ENCODE measurements at places on chromosomes 4 and X.
A peak's percentile ranks its signal among the peaks of the same experiment; 100 is the strongest.

DNA sequence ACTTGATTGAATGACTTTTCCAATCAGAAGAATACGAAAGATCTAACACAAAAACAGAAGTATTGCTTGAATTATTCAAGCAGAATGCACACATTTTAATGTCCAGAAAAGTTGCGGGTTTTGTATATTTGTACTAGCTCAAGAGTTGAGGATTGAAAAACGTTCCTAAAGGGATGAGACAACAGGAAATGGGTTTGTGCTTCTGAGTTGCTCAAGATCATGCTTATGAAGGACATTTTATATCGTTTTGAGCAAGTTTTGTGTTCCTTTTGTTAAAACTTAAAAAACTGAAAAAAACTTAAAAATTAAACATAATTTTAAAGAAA is 353 bp upstream of the SMIM10 start:
- no peak for DNase-seq

DNA sequence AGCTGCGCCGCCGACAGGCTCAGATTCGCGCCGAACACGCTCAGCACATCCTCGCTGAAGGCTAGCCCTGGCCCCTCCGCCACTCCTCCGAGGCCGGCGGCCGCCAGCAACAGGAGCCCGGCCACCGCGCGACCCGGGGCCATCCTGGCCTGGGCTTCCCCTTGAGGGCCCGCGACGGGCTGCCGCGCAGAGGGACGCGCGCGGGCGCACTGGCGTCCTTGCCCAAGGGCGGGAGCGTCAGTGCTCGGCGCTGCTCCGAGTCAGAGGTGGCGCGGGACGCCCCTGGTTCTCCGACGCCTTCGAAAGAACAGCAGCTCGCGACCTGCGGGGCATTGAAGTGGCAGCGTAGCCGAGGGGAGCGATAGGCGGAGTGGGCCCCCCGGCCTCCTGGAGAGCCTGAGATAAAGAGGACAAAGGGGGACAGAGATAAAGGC is 745 bp downstream of the SLC39A8 start:
- DNase-seq: no peak

DNA sequence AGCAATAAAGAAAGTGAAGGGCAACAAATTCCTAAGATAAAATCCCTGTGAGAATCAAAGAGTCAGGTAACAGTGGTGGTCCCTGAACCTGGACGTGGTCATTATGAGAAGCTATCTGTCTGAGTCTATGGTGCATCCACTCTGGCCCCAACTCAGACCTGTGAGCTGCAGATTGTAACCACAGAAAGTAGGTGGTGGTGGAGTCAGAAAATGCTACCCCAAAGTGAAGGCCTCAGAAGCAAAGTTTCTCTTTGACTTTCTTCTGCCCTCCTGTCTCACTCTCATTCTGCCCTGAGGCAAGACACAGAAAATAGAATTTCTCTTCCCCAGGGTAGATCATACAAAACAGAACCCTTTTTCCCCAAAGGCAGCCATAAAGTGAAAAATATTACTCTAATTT is 84.1 kb upstream of the NEIL3 start:
- no peak for DNase-seq

DNA sequence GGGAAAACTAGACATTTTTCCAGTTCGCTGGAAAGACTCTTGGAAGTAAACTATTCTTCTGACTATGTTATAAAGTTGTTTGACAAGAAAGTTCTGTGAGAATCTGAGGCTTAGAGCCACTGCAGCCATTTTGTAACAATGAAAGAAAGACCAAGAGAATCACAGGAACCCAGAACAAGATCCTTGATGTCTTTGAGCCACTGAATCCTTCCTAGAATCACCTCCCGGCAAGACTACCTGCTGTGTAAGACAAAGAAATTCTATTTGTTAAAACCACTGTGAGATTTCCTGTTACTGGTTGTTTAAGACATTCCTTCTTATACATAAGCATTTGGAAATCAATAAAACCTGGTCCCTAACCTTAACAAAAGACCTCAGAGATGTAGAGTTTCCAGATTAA is 175.7 kb upstream of the RASGEF1B start:
- no peak for DNase-seq

GRCh38 chr4:137451172-137451825 is 81.0 kb downstream of the PCDH18 start:
- no peak for DNase-seq

GRCh38 chrX:49197543-49198087 is 2.4 kb downstream of the SYP start:
- no peak for DNase-seq

DNA sequence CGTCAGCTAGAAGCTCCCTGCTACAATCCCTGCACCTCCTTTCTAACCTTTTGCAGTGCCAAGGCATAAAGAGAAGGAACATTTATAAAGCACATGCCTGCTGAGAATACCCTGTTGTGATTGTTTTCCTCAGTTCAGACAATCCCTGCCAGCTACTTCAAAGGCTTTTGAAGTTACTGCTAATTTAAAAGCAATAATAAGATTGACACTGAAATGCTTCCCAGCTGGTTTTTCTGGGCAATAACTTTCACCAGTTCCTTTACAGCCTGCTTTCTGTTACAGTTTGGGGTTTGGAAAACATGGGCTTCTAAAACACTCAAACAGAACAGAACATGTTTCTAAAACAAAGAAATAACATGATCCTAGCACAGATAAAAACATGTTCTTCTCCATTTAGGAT is 232.3 kb upstream of the CPEB2 start:
- no peak for DNase-seq

DNA sequence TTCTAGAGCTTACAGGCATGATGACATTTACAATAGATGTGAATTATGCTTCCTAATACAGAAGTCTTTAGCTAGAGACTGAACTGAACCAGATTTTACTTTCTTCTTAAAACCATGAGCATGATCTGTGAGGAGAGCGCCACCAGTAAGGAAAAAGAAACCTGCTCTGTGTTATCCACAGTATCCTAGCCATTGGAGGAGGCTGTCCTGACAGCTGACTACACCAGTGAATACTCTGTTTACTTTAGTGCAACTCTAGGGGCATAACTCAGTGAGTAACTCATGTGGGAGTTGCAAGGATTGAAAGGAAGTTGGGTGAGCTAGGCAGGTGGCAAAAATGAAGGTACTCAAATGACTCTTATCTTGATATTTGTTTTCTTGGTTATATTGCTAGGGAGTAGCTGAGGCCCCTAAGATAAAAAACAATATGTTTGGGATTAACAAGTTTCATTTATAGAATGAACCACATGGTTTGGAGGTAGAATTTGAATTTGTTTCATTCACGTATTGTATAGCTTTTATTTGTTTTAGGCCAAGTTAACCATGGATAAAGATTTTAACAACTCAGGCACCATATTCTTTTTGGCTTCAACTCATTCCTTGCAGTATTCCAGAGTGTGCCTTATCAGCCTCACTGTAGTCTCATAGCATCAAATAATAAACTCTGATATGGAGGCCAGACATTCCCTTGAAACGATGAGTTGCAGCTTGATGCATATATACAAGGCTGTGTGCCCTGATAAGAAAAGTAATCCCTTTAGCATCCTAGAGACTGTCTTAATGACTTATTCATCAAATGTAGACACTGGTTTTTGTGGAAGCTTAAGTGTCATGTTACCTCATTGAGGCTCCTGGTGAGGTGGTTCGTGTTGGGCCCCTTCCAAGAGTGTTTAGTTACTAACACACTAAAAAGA is 2.5 kb downstream of the BMP3 start:
- DNase-seq: no peak

- DNase-seq: no peak
Observed at GRCh38 chr4:185773419-185773818, 38.6 kb downstream of the SORBS2 start.

GRCh38 chrX:100648458-100649417 is 4.7 kb downstream of the SRPX2 start:
- DNase-seq: no peak

DNA sequence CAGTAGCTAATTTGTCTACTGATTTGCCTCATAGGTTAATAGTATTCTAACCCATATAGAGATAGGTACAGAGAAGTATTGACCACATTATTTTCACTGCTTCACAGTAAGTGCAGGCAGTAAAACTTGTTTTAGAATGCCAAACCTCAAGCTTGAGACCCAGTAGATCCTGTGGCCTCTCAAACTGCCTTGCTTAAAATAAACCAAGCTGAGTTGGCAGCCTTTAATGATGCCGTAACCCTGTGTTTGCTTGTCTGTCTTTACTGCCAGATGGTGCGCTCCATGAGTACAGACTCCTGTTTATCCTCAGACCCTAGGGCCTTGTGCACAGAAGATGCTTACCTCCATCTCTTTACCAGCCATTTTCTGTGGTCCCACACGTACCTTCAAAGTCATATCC is 50.8 kb downstream of the ANXA3 start:
- no peak for DNase-seq

- DNase-seq: no peak
Observed at GRCh38 chr4:176631611-176632010, 161.1 kb downstream of the VEGFC start.

GRCh38 chr4:135538698-135539097 is 1337.1 kb upstream of the PABPC4L start:
- DNase-seq: no peak

GRCh38 chrX:95907081-95907480 is 777.6 kb upstream of the DIAPH2 start:
- DNase-seq: no peak

DNA sequence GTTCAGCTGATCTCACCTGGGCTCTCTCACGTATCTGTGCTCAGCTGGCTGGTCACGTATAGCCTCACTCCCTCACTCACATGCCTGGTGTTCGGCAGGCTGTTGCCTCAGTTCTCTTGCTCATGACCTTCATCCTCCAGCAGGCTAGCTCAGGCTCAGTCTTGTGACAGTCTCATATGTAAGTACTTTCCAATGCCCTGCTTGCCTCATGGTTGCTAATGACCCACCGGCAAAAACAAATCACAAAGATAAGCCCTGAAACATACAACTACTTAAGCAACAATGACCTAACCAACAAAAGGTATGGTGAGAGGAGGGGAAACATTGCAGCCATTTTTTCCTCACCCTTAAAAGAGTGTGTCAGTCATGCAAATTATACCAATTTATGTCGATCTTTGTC is 25.0 kb downstream of the MEPE start:
- DNase-seq: no peak

DNA sequence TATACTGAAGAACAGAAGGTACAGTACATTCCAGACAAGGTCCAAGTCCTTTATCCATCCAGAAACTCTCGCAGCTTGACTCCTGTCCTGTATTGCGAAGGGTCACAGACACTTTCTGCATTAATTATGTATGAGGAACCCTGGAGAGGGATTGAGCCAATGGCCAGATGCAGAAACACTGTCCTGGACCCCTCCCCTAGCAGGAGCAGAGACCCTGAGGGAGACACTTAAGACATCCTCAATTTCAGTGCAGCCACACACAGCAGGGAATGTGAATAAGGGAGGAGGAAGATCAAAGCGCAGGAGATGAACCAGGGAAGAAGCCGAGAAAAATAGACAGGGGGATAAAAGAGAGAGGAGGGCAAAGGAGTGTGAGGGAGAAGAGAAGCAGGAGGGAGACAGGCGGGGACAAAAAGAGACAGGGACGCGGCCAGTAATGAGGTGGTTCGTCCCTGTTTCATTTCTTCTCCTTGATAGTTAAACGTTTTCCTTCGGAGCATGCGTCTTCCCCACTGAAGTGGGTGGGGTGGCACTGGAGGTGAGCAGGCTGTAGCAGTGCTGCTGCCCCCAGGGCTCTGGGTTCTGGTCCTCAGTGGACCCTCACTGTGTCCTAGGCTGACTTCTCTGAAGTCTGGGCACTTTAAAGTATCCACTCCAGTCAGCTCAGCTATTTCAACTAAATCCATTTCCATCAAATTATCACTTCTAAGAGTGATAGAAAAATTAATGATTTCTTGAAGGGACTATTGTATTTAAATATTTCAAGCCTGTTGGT is 356.4 kb upstream of the NOCT start:
- no peak for DNase-seq

DNA sequence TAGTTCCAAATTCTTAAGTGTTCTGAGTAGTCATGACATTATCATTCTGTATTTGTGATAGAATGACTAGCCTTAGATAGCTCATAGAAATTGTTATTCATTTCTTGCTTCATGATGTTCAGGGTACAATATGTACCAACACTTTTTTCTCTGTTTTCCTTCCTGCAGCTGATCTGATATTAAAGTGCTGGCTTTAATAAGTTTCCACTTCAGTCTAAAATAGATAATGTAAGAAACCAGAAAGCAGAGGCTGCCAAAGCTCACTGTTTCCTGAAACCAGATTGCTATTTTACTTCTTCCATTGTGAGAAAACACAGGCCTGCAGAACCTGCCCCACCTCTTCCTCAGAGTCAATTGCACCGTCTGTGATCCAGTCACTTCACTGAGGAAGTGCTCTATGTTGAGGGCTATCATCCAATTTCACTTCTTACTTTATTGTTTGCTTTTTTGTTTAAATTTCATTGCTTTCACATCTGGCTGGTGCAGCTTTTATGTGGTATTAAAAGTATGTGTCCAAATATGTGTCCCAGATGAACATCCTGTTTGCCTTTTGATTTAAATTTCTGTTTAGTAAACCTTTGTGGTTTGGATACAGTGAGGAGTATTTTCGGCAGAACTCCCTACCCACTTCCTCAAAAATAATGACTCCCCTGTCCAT is 652.1 kb downstream of the ANKRD50 start:
- no peak for DNase-seq

GRCh38 chr4:38210396-38211114 is 250.4 kb downstream of the PTTG2 start:
- DNase-seq: no peak

GRCh38 chr4:155759372-155760252 is 791 bp downstream of the GUCY1B1 start:
- DNase-seq: peak; percentile 27

GRCh38 chr4:112523764-112524505 is 8.0 kb upstream of the NEUROG2 start:
- no peak for DNase-seq

GRCh38 chr4:81039351-81039972 is 9.0 kb downstream of the BMP3 start:
- DNase-seq: no peak

- DNase-seq: no peak
Observed at GRCh38 chr4:73127839-73128453, 58.4 kb upstream of the COX18 start.

DNA sequence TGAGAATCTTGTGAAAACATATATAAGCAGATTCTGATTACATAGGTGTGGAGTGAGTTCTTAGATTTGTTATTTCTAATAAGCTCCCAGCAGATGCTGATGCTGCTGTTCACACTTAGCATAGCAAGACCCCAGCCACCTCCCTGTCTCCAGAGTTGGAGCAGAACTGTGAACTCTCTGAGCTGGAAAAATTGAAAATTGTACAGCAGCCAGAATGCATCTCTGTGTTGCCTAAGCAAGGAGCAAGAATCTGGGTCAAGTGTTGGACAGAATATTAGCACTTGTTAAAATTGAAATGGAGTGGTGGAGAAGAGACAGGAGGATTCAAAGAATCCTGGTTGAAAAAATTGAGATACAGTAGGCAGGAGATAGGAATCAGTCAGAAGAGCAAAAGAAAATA is 146.6 kb upstream of the FAM47C start:
- DNase-seq: no peak

DNA sequence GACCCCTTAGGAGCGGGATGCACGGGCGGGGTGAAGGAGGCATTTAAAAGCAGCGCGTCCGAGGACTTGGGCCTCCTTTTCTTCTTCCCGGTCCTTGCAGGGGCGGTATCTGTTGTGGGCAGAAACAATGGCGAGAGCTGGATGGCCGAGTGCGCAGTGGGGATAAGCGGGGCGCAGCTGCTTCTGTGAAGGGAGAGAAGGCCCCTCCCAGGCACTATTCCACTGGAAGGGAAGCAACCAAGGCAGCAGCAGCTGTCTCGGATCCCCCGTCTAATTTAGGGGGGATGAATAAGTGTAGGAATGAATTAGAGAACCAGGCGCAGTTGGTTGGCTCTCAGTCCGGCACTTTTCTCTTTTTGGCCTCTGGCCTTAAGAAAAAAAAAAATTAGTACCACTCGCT is 995 bp downstream of the SMARCA5 start:
- DNase-seq: no peak

GRCh38 chrX:84064164-84064563 is 123.8 kb downstream of the RPS6KA6 start:
- no peak for DNase-seq

Measured in thoracic aorta (tissue), 2 donors.